AG10803 (cell line): ENCODE measurements at places on chromosomes 4 and X.
A peak's percentile ranks its signal among the peaks of the same experiment; 100 is the strongest.

DNA sequence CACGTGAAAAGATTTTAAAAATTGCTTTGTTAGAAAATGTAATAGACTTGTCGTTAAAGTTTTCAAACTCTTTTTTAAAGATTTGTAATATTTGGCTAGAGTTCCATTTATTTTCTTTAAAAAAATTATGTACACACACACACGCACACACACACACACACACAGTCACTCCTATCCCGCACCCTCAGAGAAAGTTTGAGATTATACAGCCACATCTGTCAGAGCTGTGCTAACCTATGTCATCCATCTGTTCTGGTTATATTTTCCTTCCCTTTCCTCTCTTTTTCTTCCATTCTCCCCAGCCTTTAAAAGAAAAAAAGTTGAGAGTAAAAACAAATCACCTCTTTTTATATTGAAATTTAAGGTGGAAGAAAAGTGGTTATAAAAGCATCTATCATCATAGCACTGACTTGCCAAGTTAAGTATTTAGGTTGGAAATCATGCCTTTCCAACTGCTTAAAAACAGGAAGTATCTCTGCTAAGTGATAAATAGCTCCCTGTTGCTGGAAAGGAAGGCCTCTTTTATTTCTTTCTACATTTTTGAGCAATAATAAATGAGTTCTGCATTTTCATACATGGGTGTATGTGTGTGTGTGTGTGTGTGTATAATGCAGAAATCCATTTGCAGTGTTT, 163.3 kb upstream of the SPRY1 start:
- DNase-seq, result no peak

DNA sequence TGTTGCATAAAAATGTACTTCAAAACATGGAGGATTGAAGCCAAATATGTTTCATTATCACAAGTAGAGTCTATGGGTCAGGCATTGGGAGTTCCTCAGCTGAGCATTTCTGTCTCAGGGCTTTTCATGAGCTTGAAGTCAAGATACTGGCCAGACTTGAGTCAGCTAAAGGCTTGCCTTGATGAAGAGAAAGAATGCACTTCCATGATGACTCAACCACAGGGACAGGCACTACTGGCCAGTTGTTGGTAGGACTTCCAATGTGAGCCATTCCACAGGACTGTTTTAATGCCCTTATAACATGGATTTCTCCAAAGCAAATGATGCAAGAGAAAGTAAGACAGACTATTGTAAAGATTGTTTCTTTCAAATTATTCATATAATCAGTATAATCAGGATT, 895.6 kb downstream of the RAB28 start:
- DNase-seq, result no peak

GRCh38 chr4:81257021-81257420, 42.0 kb upstream of the PRKG2 start:
- peak; percentile 54 for DNase-seq

DNA sequence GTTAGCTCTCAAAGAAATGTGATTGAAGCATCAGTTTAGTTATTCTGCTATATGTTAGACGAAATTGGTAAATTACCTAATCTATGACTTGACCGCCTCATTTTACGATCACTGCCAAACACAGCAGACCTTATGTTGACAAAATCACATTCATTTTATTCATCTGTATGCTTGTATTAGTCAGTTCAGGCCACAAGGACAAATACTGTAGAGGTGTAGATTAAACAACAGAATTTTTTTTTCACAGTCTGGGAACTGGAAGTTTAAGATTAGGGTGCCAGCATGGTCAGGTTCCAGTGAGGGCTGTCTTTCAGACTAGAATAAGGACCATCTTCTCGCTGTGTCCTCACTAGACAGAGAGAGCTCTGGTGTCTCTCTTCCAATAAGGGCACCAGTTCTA, 177.1 kb downstream of the NWD2 start:
- no peak for DNase-seq

GRCh38 chr4:139760567-139760966, 94.9 kb downstream of the MGST2 start:
- DNase-seq, result no peak

GRCh38 chrX:43592597-43592996, 63.5 kb upstream of the MAOA start:
- no peak for DNase-seq

DNA sequence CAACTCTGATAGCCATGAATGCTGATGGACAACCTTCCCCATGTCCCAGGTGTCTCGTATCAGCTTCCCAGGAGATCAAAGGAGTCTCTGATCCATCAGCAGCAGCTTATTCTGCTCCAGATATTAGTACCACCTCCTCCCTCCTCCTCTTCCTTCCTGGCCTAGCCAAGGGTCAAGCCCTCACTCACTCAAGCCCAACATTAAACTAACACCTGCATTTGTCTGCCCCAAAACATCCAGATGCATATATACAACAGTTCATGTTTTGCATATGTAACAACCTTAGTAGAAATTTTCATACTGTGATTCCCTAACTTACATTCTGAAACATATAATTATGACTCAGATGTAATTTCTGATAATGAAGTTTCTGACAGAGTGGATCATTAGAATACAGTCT, 29.9 kb downstream of the BCLAF3 start:
- no peak for DNase-seq

DNA sequence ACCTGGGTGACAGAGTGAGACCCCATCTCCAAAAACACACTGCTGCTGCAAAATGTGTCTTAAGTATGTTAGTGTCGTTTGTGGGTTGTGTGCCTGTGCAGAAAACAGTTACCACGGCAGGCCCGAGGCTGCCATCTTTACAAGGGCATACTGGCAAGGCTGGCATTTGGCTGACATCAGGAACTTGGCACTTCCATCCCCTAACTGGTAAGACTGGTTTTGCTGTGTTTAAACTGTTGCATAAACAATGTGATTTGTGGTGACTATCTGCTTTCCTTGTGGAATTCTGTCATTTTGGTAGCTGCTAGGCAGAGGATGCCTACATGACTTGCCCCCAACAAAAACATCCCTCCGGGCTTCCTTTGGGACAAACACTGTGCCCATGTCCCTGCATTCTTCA, 12.3 kb downstream of the LRP2BP start:
- DNase-seq, result no peak
